ENCODE measurements at places on chromosomes 1 and 21.
A peak's percentile ranks its signal among the peaks of the same experiment; 100 is the strongest.

DNA sequence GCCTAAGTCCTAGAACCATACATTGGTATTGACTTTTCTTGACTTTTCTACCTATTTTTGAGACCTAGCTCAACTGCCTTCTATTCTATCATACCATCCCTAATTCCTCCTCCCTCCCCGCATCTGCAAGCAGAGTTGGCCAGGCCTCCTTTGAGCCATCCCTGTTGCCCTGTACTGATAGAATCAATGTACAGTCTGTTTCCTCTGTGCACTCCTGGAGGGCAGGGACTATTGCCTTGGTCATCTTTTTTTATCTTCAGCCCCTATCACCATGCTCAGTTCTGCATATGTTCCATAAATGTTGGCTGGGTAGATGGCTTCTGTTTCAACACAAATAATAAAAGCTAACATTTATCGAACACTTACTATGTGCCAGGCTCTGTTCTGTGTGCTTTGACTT is 4.0 kb upstream of the RGS16 start:
- no peak for DNase-seq

- peak; percentile 99 for DNase-seq
Measured at GRCh38 chr1:31394584-31395193, 18.3 kb upstream of the SERINC2 start.

DNA sequence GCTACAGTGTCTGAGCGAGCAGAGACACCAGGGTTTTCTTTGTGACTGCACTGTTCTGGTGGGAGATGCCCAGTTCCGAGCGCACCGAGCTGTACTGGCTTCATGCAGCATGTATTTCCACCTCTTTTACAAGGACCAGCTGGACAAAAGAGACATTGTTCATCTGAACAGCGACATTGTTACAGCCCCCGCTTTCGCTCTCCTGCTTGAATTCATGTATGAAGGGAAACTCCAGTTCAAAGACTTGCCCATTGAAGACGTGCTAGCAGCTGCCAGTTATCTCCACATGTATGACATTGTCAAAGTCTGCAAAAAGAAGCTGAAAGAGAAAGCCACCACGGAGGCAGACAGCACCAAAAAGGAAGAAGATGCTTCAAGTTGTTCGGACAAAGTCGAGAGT is 2.7 kb downstream of the ZBTB18 start:
- no peak for DNase-seq

- peak; percentile 72 for DNase-seq
Measured at GRCh38 chr1:169321539-169321938, 46.1 kb downstream of the NME7 start.

DNA sequence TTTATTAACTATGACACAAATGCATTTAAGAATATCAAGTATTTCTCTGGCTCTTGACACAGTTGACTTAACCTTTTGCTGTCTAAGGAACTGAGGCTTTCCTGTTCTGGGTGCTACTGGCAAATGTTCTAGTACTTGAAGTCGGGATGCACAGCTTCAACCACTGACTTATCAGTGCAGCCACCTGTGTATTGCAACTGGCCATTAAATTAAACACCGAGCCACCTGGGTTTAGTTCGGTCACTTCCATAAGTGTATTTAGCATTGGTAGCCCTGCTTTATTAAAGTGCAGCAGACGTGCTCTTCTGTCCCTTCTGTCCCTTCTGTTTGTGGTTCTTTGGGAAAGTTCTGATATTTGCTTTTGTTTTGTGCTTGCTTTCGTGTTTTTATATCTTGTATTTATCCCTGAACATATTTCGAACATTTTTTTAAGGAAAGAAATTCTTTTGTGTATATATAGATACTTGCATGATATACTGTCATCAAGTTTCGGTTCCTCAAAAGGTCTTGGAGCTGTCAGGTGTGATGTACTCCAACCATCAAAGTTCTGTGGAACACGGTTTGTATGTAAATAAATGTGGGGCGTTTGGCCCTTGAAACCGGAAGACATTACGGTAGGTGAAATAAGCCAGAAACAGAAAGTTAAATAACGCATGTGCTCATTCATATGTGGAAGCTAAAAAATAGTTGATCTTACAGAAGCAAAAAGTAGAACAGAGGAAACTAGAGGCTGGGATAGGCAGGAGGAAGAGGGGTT is 297.9 kb upstream of the GREM2 start:
- no peak for DNase-seq

DNA sequence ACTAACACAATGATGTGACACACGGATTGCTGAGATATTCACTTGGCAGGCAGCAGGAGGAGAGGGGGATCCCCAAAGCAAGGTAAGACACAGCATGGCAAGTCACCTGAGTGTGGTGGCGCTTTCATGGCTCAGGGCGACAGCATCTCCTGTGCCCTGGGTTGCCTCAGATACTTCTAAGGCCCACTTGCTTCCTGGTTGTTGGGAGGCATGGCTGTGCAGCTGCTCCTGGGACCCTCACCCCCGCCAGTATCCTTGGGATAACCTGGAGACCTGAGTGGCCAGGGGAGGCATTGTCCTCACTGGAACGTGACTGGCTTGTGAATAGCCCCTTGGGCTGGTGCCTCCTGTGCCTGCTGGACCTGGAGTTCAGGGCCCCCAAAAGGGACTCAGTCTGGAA is 69.8 kb downstream of the STUM start:
- no peak for DNase-seq

DNA sequence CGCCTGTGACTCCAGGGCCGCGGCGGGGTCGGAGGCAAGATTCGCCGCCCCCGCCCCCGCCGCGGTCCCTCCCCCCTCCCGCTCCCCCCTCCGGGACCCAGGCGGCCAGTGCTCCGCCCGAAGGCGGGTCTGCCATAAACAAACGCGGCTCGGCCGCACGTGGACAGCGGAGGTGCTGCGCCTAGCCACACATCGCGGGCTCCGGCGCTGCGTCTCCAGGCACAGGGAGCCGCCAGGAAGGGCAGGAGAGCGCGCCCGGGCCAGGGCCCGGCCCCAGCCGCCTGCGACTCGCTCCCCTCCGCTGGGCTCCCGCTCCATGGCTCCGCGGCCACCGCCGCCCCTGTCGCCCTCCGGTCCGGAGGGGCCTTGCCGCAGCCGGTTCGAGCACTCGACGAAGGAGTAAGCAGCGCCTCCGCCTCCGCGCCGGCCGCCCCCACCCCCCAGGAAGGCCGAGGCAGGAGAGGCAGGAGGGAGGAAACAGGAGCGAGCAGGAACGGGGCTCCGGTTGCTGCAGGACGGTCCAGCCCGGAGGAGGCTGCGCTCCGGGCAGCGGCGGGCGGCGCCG is at the start of gene SIM2:
TSS of gene SIM2 (plus strand) at position 135 of the 565 bp plus-strand sequence. CDS start 632 bp downstream, outside the sequence.
- peak; percentile 51 for DNase-seq

- no peak for DNase-seq
Measured at GRCh38 chr1:198300451-198300850, 143.7 kb downstream of the NEK7 start.

DNA sequence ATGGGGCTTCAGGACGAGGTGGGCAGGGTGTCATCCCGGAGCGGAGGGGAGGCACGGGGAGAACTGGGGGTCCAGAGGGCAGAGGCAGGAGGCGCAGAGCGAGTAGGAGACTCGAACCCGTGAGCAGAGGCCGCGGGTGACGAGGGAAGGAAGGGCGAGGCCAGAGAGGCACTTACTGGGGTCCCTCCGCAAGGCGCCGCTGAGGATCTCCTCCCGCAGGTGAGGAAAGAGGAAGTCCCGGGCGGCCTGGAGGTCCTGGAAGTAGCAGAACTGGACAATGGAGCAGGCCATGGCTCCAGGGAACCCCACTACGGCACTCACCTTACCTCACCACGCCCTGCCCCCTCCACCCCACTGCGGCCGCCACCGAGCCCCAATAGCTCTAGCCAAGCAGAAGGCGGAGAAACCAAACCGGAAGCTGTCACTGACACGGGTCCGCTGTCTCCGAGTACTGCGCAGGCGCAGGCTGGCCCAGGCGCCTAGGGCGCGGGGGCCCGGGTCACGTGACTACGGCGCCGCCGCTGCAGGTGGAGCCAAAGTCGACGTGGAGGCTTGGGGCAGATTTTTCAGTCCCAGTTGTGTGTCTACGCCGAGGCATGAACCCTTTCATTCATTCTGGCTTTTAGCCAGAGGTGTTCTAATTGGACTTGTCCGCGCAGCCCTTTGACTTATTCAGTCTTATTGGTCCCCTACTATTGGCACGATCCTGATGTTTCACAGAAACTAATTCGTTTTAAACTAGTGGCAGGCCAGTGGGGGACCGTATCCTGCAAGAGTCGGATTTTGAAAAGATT is at the start of gene RAB3GAP2:
TSS of gene RAB3GAP2 (minus strand) at position 407 of the 794 bp plus-strand sequence. CDS start at position 291, 116 bp downstream.
- DNase-seq = peak; percentile 99

- DNase-seq = no peak
Measured at GRCh38 chr1:92374223-92374622, 75.4 kb downstream of the RPAP2 start.

DNA sequence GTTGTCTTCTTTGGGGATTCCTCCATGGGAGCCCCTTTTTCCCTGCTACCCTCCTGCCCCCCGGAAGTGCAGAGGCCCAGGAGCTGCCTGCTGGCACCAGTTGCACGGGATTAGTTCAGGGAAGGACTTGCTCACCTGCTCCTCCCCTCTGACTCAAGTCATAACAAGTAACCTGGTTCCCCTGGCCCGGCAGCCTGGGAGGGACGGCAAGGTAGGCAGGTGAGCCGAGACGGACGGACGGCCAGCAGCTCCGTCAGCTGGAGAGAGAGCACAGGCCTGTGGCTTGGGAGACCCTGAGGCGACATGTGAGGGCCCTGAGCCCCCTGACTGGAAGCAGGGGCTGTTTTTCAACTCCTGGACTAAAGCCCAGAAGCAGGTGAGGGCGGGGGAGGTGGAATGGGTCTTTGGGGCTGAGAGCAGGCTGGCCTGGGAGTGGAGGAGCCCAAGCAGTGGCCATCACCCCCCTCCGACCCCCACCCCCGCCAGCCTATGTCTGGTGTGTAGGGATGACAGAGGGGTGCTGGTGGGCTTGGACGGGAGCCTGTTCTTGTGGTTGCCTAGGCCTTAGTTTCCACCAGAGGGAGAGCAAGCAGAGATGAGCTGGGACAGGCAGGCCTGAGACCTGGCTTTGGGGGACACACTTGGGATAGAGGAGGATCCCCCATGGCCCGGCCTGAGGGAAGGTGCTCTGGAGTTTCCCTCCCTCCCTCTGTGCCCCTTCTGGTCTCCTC is at the start of gene INAVA:
TSS of gene INAVA (plus strand) at position 189 of the 731 bp plus-strand sequence. CDS start 3,501 bp downstream, outside the sequence.
- DNase-seq = peak; percentile 71

DNA sequence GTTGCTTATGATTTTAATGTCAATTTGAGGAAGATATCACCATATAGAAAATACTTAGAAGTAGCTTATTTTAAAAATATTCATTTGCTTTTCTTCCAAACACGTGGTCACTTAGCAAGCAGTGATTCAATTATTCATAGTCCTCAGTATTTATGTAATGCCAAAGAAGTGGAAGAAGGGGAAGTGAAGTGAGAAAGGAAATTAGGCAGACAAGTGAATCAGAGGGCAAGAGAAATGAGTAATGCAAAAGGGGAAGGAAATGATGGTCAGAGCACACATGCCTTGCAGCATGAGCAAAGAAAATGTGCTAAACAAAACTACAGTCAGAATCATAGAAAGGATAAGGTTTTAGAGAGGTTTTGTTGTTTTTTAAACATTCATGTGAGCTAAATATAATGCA is 31.8 kb downstream of the SDCCAG8 start:
- DNase-seq = no peak

DNA sequence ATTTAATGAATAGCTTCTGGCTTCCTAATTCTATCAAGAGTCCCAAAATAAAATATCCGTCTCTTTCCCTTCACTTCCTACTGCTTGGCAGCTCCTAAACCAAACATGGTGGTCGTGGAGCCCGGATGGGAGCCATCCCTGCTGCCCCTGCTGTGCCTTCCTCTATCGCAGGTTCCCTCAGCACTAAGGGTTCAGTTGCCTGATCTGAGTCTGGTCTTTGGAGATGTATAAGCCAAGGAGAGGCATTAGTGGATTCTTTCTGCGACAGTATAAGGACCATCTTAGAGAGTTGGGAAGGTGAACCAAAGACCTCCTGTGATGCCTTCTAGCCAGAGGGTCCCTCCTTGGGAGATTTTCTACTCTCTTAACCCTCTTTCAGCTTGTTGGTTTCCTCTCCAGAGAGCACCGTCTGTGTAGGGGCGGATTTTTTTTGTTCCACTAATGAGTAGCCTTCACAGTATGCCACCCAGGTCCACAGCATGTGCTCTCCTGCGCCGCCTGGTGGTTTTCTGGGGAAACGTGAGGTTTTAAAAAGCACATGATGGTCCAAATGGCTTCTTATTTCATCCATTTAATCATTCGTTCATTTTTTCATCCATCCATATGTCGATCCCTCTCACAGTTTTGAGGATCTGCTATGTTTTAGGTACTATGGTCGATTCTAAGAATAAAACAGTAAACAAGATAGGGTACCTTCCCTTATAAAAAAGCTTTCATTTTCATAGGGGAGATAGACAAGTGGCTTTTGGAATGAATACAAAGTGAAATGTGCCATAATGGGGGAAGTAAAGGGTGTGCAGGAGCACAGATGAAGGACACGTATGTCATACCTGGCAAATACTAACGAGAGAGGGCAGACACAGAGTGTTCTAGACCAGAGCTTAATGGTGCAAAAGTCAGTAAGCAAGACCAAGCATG is 71.0 kb downstream of the NFASC start:
- peak; percentile 88 for DNase-seq

DNA sequence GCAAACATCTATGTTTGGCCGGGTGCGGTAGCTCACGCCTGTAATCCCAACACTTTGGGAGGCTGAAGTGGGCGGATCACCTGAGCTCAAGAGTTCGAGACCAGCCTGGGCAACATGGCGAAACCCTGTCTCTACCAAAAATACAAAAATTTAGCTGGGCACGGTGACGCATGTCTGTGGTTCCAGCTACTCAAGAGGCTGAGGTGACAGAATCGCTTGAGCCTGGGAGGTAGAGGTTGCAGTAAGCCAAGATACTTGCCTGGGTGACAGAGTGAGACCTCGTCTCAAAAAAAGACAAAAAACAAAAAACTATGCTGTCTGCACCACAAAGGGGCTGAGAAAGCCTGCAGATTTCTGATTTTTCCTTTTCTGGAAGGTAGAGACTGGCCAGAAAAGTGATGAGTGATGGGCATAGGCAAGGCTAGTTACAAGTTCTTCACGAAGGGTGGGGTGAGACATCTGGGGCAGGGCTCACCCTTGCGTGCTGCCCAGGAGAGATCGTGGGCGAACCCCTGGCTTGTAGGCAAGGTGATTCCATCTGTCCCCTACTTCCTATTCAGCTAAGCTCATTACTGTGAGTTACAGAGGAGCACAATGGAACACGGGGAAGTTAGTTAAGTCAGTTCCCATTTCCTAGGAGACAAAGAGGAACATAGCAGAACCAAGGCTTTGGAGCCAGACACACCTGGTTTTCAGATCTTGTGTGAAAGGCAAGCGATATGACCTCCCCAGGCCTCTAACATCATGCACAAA is 3.2 kb downstream of the SLC2A1 start:
- DNase-seq = no peak

GRCh38 chr1:103250441-103250861 is 142.1 kb upstream of the COL11A1 start:
- DNase-seq = peak; percentile 21

DNA sequence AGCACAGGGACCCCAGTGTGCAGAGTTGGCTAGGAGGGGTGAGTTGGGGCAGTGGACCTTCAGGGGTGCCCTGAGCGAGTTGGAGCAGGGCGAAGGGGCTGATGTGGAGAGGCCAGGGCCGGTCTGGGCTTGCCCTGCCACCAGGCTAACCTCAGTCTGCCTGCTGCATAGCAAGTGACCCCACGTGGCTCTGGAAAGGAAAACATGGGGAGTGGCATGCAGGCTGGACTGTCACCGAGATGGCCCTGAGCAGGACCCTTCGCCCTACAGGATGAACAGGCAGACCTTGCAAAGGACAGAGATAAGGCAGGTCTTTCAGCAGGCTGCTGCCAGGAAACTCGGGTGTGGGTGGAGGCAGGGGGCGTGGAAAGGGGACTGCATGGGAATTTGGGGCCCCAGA is 51.5 kb downstream of the FOXO6 start:
- peak; percentile 24 for DNase-seq

Data from DMS53 (cell line).